ENCODE measurements at places on chromosomes 5 and 9.

DNA sequence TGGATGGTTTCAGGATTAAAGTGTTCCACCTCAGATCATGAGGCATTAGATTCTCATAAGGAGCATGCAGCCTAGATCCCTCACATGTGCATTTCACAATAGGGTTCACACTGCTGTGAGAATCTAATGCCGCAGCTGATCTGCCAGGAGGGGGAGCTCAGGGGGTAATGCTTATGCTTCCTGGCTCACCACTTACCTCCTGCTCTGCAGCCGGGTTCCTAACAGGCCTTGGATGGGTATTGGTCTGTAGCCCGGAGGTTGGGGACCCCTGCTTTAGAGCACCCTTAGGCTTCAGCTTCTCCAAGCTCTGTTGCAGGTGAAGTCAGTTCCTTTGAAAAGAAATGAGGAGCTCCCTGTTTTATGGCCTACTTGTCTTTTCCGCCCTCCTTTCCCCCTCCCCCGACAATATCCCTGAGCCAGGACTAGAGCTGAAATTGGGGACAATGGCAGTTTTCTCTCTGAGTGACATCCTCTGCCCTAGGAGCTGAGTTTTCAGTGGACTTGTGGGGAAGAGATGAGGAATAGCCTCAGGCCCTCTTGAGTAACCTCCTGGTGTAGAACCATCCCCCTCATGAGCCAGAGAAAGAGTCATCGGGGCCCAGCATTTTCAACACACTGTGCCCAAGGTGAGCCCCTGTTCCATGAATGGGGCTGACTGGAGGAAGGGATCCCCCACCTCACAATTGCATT is 16.2 kb upstream of the MAT2B start:
- no peak for DNase-seq

DNA sequence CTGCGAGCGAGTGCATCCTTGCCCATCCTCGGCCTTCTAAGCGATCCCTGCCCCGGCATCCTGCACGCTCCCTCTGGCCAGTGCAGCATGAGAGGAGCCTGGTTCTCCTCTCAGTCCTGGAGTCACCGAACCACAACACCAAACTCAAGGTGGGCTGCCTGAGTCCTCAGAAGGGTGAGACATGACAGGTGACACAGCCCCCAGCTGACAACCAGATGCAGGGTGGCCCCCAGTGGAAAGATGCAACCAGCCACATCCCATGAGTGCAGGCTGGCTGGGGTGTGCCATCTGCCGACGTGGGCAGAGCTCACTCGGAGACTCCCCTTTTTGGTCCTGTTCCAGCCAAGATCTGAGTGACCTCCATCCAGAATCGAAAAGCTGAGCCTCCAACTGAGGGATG is 58.4 kb downstream of the COL23A1 start:
- no peak for DNase-seq

- no peak for DNase-seq
Measured at GRCh38 chr9:101315112-101315450, 69.7 kb downstream of the BAAT start.

DNA sequence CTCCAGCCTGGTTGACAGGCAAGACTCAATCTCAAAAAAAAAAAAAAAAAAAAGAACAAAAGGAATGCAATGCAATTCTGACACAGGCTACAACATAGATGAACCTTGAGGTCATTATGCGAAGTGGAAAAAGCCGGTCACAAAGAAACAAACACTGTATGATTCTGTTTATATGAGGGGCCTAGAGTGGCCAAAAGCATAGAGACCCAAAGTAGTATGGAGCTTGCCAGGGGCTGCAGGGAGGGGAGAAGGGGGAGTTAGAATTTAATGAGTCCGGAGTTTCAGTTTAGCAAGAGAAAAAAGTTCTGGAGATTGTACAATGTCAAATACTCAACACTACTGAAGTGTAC is 33.2 kb upstream of the ASS1 start:
- no peak for DNase-seq

DNA sequence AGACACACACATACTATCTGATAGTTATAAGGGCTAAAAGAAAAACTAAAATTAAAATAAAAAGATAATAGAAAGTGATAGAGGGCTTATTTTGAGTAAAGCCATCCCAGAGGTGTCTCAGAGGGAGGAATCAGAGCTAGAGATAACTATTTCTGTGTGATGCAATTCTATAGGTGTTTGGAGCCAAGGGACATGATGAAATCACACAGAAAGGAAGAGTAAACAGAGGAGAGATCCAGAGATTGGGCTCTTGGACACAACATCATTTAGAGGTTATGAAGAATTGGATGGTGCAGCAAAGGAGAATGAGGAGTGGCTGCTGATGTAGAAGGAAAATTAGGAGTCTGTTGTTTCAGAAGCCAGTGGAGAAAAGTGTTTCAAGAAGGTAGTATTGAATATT is 393.5 kb downstream of the DIRAS2 start:
- DNase-seq: no peak

All from activated T-helper 1 cell treated with anti-CD3 and anti-CD28 coated beads, Interleukin-2, amount 50 U/mL, for 16 hours (primary cell).